ENCODE measurements at places on chromosomes 4 and X.

GRCh38 chrX:131874300-131874699, 148.8 kb upstream of the STK26 start:
- DNase-seq = no peak

DNA sequence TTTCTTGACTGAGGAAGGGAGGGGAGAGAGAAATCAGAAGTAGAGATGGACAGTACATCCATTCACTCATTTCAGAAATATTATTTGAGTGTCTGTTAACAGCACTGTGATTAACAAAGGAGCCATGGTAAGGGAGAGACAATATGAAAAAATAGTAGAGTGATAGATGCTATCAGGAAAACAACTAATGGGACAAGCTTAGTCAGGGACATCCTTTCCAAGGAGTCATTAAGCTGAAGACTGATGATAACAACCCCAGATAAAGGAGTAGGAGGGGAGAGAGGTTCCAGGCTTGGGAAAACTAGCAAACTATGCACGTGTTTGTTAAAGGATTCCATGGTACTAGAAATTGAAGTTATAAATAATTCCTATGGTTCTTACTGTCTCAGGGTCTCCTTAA, 122.2 kb downstream of the CBR4 start:
- no peak for DNase-seq

DNA sequence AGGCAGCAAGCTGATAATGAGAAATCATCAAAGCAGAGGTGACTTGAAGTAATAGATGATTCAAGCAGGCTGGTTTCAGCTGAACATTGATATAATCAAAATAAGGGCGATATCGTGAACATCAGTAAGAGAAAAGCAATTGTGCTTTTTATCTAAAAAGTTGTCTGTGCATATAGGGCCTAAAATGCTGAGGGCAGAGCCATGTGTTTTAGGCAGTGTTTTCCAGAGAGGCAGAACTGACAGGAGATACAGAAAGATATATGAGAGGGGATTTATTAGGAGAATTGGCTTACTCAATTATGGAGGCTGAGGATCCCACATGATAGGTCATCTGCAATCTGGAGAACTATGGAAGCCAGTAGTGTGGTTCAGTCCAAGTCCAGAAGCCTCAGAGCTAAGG, 136.5 kb upstream of the NPY2R start:
- DNase-seq = no peak

GRCh38 chr4:11765849-11766453, 337.3 kb upstream of the HS3ST1 start:
- DNase-seq = peak; percentile 12

GRCh38 chr4:98515470-98515809, 143.0 kb downstream of the TSPAN5 start:
- DNase-seq = no peak

Data from NCI-H1105 treated with DMSO at 0.1 percent for 48 hours (cell line).